NCI-H1417 (cell line): ENCODE measurements at places on chromosomes 6 and 20.

DNA sequence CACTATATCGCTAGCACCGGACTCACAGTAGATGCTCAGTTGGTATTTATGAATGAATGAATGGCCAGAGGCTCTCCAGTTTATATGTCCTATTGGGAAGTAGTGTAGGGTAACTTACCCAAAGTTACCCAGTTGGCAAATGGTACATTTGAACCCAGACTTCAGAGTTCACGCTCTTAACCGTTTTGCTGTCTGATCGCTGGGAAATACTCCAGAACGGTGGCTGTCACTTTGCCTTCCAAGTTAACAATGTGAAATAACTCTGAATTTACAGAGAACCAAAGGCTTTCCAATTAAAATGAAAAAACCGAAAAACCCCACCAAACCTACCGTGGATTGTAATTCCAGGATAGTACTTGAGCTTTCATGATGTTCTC is 1.6 kb downstream of the VAPB start:
- DNase-seq = no peak

DNA sequence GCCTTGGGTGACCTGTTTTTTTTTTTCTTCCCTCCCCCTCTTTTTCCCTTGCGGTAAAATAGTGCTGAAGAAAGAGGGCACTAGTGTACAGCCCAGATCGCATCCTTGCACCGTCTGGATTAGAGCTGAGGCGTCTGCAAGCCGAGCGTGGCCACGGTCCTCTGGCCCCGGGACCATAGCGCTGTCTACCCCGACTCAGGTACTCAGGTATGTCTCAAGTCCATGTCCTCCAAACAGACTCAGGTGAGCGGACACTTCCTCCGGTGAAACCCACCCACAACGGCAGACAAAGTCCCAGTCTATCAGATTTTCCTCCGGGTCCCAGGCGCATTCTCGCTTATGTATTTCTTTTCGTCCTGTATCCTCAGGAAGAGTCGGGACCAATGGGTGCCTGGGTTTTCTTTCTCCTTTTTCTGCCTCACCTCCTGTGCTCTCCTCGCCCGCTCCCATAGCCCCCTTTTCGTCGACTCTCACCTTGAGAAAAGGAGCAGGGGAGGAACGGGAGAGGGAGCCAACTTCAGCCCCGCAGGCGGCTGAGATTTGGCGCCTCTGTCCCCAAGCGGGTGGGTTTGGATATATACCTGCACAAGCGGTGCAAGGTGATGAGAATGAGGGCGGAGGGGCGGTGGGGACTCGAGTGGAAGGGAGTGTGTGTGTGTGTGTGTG is 1.1 kb upstream of the GRM1 start:
- peak; percentile 48 for DNase-seq

- no peak for DNase-seq
Measured at GRCh38 chr6:40743226-40743625, 156.1 kb upstream of the LRFN2 start.

DNA sequence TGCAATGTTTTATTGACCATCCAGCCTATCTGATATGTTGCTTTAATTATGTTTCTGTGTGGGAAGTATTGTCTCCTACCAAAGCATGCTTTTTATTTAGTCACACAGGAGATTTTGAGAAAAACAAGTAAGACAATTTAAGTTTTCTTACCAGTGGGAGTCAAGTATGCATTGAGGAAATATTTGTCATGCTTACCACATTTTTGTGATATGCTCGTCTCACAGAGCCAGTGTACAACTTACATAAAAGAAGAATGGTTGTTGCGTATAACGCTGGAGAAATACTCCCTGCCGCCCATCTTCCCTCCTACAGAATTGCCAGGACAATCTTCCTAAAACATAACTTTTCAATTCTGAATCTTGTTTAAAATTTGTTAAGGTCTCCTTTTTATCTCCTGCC is 37.1 kb upstream of the FILIP1 start:
- DNase-seq = no peak

DNA sequence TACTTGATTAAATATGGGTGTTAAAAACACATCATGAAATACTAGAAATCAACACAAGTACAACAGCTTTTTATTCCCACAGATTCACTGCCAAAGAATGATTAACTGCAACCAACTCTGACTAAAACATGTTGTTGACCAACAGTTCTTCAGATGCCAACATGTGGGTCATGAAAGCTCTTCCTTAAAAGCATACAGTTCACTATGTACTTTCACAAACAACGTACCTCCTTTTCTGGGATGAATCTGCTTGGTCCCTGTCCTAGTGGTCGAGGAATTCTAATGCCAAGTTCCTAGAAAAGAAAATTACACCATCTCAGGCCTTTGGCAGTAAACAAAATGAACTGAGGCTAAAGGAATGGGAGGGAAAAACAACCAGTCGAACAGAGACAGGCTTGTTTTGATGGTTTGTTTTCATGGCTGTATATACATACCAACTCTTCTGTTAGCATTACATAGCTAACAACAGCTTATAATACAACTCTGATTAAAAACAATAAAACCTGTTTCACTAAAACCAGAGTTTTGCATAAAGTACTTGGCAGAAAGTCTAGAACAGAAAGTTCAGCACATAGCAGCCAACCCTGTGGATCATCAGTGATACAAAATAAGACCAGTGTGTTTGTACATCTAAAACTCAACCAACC is 92.5 kb downstream of the SESN1 start:
- DNase-seq = no peak

- no peak for DNase-seq
Measured at GRCh38 chr6:168377856-168378832, 58.6 kb upstream of the DACT2 start.

DNA sequence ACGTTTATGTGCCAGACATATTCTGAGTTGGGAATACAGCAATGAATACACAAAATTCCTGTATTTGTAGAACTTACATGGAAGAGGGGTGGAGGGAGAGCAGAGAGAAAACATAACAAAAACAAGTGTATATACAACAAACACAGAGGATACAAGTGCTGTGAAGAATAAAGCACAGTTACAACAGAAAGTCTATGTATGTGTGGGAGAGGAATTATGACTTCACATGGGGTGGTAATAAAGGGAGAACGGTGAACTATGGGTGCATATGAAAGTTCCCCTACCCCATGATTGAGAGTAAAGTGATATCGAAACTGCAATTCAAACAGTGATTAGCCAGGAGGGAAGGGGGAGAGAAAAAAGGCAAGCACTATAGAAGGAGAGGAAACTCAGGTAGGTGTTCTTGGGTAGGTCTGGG is 24.6 kb downstream of the HBS1L start:
- DNase-seq = no peak

GRCh38 chr6:79949233-79949632 is 1.9 kb upstream of the ELOVL4 start:
- DNase-seq = peak; percentile 74

DNA sequence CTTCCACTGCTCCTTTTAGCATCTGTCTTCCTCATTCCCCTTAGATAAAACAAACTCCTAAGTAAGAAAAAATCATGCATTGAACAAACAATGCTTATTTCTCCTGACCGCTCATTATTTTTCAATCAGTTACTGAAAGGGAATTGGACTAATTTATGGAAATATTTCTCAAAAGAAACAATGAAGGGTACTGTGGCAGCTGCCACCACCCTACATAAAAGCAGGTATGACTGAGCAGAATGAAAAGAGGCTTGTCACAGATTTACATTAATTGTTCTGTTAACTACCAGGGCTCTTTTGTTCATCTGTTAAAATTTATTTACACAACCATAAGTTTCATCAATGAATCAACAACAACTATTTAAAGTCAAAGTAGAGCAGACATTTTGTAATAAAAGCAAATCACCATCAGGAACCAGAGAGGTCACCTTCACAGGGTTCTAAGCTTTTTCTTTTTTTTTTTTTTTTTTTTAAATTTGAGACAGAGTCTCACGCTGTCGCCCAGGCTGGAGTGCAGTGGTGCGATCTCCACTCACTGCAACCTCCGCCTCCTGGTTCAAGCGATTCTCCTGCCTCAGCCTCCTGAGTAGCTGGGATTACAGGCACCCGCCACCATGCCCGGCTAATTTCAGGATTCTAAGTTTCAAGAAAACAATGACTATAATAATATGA is 204.0 kb downstream of the PTPRK start:
- no peak for DNase-seq

DNA sequence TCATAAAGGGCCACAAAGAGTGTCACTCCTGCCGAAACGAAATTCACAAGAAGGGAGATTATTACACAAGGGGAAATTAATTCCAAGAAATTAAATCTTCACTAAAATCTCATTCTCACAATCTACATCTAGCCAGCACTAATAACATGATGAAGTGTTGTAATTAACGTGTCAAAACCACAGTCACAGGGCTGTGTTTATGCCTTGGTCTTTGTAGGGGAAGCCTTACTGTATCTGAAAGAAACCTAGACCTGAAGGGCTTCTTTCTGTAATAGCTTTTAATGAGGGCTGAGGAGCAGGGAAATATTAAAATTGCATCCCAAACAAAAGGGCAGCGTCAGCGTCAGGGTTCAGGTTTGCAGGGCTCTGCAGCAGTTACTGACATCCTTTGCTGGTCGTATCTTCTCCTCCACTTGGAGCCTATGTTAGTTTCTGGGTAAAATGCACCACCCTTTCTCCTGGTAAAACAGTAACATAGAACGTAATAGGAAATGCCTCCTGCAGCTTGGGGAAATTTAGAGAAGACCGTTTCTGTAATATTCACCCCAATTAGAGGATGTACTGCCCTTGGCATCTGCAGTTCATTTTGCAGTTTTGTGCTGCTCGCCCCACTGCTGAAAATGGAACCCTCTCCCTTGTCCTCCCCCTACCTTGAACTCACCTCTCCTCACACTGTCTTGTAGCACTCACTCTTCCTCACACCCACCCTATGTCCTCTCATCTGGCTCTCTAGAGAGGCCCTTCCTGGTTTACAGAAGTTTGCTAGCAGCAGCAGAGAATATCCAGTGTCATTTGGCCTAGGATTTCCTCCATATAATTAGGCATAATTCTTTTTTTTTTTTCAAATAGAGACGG is 109.0 kb upstream of the TRAF3IP2 start:
- peak; percentile 71 for DNase-seq

- DNase-seq = peak; percentile 31
Measured at GRCh38 chr6:37491171-37491829, 8.4 kb downstream of the CCDC167 start.

GRCh38 chr20:61508301-61509096 is 256.4 kb downstream of the CDH4 start:
- DNase-seq = peak; percentile 67

DNA sequence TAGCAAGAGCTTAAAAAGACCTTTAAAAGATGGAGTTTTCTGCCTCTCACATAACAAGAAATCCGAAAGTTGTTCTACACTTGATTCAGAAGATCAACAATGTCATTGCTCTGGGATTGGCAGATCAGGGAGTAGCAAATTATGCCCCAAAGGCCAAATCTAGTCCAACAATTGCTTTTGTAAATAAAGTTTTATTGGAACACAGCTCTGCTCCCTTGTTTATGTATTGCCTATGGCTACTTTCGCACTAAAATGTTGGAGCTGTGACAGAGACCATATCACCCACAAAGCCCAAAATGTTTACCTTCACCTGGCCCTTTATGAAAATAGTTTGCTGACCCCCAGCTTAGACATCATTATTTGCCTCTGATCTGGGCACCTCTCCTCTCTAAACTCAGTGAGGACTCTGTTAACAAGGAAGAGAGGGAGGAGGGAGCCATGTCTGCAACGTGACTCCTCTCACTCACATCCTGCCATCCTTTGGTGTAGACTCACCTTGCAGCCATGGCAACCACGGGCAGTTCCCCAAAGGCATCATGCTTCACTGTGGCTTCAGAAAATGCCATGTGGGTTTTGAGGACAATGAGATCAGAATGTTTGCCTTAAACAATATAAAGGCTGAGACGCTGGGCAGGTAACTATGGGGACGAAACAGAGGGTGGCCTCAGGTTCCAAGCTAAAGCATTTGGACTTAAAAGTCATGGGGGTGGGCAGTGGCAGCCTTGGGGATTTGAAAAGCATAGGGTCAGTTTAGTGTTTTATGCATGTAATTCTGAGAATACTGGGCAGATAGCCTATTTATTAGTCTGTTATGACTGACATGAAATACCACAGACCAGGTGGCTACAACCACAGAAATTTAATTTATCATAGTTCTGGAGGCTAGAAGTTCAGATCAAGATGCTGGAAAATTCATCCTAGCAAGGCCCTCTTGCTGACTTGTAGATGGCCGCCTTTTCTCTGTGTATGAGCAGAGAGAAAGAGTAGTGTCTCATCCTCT is 149.7 kb upstream of the TNFAIP3 start:
- peak; percentile 80 for DNase-seq

DNA sequence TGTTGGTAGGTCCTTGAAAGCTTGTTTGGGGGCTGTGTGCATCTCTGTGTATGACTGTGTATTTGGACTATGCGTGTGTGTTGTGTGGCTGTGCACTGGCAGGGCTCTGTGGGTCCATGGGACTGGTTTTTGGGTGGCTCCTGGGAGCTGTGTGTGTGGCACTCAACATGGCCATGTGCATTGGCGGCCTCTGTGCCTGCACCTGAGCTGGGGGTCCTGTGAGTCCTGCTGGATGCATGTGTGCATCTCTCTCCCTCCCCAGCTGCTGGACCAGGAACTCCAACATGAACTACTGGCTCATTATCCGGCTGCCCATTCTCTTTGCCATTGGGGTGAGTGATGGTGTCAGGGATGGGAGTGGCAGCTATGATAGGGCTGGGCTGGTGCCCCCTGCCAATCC is 30.1 kb downstream of the GLP1R start:
- no peak for DNase-seq

- DNase-seq = no peak
Measured at GRCh38 chr6:6766230-6766905, 177.8 kb downstream of the LY86 start.

- DNase-seq = no peak
Measured at GRCh38 chr6:168026925-168027324, 29.5 kb downstream of the KIF25 start.

DNA sequence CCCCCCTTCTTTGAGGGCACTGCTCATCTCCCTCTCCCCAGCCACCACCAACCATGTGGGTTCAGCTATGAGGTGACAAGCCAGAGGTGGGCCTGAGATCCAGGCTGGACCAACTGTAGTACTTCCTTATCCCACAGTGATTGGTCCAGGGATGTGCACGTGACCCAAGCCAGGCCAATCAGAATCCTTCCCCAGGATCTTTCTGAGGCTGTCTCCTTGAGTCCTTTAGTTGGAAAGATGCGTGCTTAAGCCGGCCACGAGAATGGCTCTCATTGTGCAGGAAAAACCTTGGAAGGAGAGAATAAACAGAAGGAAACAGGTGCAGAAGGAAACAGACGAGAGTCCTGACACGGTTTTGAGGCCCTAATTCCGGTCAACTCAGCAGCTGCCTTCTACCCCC is 39.2 kb downstream of the ZC3H12D start:
- no peak for DNase-seq
